ENCODE measurements at places on chromosomes 3 and 15.

- no peak for DNase-seq
These were observed 54.5 kb downstream of the DCLK3 start for GRCh38 chr3:36709826-36710365.

DNA sequence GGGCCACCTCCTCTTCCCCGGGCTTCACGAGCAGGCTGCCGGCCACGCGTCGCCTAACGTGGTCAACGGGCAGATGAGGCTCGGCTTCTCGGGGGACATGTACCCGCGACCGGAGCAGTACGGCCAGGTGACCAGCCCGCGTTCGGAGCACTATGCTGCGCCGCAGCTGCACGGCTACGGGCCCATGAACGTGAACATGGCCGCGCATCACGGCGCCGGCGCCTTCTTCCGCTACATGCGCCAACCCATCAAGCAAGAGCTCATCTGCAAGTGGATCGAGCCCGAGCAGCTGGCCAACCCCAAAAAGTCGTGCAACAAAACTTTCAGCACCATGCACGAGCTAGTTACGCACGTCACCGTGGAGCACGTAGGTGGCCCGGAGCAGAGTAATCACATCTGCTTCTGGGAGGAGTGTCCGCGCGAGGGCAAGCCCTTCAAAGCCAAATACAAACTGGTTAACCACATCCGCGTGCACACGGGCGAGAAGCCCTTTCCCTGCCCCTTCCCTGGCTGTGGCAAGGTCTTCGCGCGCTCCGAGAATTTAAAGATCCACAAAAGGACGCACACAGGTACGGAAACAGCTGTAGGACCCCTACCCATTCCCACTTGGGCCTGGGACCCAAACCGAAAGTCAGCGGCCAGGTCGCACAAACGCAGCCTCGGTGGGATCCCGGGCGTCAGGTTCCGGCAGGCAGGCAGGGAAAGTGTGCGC is 1.5 kb downstream of the ZIC1 start:
- no peak for DNase-seq

GRCh38 chr15:49255966-49256759 is 86.1 kb downstream of the GALK2 start:
- no peak for DNase-seq

DNA sequence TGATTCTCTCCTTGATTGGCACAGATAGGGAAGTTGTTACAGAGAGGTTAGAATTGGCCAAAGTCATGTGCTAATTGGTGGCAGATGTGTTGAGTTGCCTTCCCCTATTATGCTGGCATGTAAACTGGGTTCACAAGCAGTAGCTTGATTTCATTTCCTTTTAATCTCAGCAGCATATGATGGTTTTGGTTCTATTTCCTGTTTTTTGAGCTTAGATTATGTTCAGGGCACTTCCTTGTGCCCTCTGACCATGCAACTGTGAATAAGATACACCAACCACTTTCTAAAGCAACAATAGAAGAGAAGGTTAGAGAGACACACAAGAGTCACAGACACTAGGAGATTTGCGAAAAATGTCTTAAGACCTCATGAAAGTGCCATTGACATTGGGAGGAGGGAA is 16.5 kb downstream of the HPS3 start:
- DNase-seq: no peak

DNA sequence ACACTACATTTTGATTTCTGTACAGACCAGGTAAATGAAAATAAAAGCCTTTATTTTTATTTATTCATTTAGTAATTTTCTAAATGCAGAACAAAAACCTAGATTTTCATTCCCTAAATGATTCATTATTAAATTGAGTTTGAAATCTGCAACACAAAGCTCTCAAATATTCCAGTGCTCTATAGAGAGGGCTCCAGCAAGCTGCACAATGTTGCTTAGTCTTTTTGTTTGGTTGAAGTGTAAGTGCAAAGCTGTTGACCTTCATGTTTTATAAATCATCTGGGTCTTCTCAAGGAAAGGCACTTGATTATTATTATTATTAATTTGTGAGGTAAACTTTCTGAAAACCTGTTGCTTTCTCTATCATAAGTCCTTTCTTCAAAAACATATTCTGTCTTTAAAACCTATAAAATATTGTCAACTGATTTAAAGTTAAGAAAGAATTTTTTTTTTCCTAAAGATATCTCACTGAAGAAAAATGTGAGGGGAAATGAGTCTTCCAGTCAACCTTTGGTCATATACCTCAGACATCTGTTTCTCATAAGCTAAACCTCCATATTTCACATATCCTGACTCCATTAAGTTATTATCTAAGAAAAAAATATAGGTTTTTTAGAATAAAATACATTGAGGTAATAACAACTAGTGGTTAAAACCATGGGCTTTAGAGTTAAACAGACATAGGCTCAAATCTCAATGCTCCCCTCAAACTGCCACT is 100.7 kb downstream of the ZIC4 start:
- DNase-seq: no peak

GRCh38 chr3:12042638-12043037 is 38.5 kb downstream of the SYN2 start:
- no peak for DNase-seq

DNA sequence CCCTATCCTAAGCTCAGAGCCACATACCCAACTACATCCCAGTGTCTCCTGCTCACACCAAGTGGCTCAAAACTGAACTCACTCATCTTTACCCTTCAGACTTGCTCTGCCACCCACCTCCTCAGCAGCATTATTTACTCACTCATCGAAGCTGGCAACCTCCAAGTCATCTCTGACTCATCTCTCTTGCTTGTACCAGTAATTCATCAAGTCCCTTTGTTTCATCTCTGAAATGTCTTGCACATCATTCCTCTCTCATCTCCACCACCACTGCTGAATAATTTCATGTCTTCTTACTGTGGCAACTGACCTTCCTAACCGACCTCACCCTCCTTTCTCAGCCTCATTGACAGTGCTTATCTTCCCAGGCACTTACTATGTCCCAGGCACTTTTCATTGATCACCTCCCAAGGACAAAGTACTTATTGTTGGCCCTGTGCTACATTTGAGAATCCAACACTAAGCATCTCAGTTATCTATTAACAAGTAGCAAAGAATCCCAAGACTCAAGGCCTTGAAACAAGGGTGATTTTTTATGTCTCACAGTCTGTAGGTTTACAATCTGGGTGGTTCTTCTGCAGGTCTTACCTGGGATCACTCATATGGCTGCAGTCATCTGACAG is 82.0 kb downstream of the MRPL46 start:
- DNase-seq: no peak

DNA sequence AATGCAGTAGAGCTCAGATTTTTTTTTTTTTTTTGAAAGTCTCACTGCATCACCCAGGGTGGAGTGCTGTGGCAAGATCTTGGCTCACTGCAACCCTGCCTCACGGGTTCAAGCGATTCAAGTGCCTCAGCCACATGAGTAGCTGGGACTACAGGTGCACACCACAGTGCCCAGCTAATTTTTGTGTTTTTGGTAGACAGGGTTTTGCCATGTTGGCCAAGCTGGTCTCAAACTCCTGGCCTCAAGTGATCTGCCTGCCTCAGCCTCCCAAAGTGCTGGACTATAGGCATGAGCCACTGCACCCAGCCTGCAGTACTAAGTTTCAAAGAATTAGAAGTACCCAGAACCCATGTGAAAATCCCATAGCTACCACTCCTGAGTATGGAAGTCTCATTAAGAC is 14.5 kb downstream of the TRIM59 start:
- DNase-seq: no peak

GRCh38 chr3:127090218-127091160 is 102.4 kb upstream of the PRR23E start:
- no peak for DNase-seq

GRCh38 chr3:98039322-98040024 is 4.4 kb upstream of the GABRR3 start:
- peak; percentile 79 for DNase-seq

DNA sequence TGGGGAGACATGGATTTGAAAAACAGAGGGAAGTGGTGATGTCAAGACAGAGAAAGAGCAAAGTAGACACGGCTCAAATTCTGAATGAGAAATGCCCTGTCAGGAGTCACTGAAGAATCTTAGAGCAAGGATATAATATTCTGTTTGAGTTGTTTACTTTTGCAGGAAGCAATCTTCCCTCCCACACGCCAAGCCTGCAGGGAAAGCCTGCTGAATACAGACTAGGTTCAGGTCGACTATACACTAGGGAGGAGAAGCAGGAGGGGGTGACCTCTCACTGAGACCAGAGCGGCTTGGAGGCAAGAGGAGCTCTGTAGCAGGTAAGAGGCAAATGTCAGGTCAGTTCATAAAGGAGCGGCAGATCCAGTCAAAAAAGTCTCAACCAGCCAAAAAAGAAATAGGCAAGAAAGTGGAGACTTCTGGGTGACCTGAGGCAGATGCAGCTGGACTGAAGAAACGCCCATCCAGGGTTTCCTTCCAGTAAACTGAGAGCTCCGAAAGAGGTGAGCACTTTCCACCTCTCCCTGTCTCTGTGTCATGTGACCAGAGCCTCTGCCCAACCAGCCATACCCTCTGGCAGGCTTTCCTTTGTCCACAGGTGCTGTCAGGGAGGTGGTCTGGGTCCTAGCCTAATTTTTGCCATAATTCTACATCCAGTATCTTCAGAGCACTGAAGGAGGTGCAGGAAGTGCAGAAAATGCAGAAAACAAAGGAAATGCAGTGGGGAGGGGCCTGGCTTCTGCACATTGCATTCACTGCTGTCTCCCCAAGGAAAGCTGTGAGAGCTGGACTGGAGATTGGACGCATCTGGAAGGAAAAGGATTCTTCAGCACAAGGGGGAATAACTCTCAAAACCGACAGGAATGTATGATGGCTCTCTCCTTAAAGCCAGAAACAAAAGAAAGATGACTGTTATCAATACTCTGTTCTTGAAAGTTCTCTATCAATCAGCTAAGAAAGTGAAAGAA is 37.8 kb upstream of the CTXND1 start:
- no peak for DNase-seq

GRCh38 chr3:157103860-157104259 is 56.1 kb downstream of the CCNL1 start:
- DNase-seq: no peak

GRCh38 chr3:60798456-60798855 is 452.8 kb downstream of the FHIT start:
- no peak for DNase-seq

DNA sequence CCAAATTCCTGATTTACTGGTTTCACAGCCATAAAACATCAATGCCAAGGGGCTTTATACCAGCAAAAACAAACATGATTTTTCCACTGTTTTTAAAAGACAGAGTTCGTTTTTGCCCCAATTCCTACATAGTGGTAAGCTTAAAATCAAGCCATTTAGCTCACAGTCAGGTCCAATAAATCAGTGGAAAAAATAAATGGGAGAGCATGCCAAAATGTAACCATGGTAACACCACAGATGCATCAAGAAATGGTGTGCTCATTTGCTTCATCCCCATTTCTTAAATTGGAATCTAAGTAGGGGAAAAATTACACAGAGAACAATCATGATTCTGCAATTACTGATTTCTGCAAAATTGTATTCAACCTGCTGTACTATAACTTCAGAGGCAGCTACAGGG is 418.8 kb downstream of the MAGI1 start:
- no peak for DNase-seq

GRCh38 chr15:38195191-38195901 is 57.3 kb upstream of the SPRED1 start:
- DNase-seq: no peak

GRCh38 chr3:152595975-152596821 is 238.7 kb upstream of the P2RY1 start:
- peak; percentile 62 for DNase-seq

DNA sequence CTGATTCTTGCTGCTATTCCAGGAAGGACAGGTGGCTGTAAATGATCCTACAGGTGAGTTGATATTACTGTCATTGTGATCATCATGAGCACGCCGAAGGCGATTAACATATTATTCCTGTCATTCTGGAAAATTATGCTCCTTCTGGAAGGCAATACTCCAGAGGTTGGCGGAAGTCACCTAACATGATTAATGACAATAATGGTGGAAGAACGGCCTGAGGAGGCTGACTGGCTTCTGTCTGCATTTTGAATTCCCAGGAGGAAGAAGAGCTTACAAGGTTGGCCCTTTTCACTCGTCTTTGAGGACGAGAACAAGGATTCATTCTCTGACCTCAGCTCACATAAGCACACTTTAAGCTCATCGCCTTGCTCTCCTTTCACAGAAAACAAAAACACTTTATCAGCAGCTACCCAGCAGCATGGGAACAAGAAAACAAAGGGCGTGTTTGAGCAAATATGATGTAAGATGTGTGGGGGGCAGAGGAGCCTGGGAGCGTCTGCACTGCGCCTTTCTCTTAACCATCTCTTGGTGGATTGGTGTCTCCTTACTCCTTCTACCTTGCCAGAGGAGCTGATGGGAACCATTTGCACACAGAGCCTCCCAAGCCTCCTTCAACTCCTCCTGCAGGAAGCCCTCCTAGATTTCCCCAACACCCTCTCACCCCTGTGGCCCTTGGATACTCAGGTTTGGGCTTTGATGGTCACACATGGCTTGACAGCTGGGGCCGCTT is 23.0 kb downstream of the ACSBG1 start:
- no peak for DNase-seq

GRCh38 chr15:39918688-39919385 is 1.2 kb downstream of the GPR176 start:
- no peak for DNase-seq

- DNase-seq: no peak
These were observed 86.0 kb downstream of the DTWD1 start for GRCh38 chr15:49706805-49707204.

GRCh38 chr3:156463123-156463522 is 91.8 kb downstream of the SSR3 start:
- DNase-seq: no peak

GRCh38 chr3:161349529-161350312 is 21.6 kb downstream of the SPTSSB start:
- DNase-seq: no peak

GRCh38 chr3:14410106-14410502 is 7.7 kb downstream of the SLC6A6 start:
- no peak for DNase-seq

- DNase-seq: no peak
These were observed 35.1 kb downstream of the GASK1A start for GRCh38 chr3:43014241-43014640.

DNA sequence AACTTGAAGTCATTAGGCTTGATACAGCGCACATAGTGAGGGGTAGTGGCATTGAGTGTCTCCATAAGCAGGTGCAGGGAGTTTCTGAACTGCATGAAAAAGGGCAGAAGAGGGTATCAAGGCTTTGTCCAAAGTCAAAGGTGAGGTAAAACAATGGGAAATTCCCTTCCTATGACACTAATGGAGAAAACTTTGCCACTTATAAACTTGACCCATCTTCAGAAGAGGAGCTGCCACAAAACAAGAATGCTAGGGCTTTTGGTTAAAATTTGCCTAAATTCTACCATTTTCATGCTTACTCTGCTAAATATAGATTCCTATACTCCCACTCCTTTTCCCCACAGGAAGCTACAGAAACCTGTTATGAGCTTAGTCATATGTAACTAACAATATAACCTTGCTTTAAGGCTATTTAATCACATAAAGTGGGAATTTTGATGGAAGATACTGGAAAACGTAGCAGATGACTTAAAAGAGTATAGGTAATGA is 87.5 kb upstream of the MYO5C start:
- no peak for DNase-seq

Measured in small intestine (tissue), 16 donors.